Cerebellar nuclear complex (tissue), 1 donor: ENCODE measurements at places on chromosomes 13 and 19.

- DNase-seq: no peak
Observed at GRCh38 chr19:48445256-48445605, 552 bp upstream of the GRWD1 start.

- no peak for DNase-seq
Observed at GRCh38 chr13:105735281-105735680, 800.2 kb downstream of the EFNB2 start.

GRCh38 chr13:113839536-113840204 lies 24.2 kb downstream of the GAS6 start:
- DNase-seq: no peak

DNA sequence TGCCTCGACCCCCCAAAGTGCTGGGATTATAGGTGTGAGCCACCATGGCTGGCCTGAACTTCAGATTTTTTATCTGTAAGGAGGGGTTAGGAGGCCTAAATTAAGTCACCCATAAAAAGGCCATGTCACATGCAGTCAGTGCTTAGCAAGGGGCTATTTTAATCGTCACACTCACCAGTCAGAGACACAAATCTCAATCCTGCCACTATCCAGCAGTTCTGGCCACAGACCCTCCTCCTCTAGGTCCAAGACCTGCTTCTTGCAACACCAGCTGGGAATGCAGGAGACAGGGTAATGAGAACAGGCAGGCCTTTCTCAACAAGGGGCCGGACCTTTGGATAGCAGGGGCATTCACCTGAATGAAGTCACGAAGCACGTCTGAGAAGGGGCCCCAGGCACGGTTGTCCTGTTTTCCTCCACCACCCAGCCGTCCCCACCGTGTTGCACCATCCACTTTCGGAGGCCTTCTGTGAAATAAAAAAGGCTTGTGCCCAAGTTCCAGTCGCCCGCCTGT lies 1.4 kb downstream of the FBXO27 start:
- DNase-seq: no peak

- no peak for DNase-seq
Observed at GRCh38 chr19:51531349-51532315, at the start of gene SIGLEC6. Gene SIGLEC6 (minus strand): TSS chr19:51531670. CDS start chr19:51531648, 22 bp downstream.
